ENCODE measurements at places on chromosomes 16 and 17.

DNA sequence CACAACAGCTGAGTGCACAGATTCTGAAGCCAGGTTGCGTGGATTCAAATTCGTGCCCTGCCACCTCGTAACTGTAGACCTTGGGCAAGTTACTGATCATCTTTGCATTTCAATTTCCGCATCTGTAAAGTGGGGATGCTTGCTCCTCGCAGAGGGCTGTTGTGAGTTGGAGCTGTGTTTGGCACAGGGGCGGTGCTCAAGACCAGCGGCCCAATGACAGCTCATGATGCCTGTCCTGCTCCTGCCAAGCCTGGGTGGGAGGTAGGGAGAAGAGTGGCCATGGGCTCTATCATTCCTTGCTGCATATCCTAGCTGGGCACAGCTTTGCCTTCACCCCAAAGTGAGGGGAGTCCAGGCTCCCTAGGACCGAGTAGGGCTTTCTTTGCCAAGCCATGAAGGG lies 12.6 kb downstream of the NXPH3 start:
- no peak for DNase-seq

DNA sequence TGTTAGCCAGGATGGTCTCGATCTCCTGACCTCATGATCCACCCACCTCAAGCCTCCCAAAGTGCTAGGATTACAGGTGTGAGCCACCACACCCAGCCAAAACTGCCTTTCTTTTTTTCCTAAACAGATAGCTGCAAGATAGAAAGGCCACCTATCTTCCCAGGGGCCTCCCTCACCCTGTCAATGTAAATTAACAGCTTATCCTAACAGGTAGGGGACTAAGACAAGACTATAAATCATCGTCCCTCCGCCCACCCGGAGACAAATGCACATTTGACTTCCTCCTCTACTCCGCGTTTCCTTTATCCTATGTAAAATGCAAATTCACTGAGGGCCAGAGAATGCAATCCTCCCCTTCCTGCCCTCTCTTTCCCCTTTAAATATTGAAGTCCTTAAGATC lies 71.4 kb downstream of the MARF1 start:
- DNase-seq: no peak

DNA sequence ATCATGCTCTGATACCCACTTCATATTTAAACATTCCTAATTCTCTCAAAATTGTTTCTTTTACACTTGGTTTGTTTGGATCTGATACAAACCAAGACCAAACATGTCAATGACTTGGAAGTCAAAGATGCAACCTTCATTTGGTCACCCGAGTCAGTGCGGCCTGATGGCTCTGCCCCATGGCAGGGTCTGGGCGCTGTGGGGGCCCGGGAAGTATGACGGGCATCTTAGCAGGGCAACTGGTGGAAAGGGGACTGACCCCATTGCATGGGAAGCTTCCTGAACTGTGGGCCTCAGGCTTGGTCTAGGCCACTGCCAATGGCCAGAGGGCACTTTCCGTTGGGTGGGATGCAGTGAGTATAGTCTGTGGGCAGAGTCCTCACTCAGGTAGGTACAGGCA lies 178.0 kb downstream of the KATNIP start:
- no peak for DNase-seq

DNA sequence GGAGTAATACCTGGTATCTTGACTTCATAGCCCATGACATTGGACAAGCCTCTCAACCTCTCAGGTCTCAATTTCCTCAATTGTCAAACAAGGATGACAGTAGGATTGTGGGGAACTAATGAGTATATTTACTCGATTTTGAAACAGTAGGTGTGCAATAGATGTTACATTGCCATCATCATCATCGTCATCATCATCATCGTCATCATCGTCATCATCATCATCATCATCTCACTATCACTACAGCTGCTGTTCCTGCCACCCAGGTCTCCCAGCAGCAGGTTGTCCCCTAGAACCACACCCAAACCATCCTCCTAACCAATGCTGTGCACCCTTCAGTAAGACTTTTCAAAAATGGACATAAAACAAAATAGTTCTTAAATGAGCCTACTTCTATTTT lies 24.8 kb upstream of the CDRT4 start:
- DNase-seq: no peak

DNA sequence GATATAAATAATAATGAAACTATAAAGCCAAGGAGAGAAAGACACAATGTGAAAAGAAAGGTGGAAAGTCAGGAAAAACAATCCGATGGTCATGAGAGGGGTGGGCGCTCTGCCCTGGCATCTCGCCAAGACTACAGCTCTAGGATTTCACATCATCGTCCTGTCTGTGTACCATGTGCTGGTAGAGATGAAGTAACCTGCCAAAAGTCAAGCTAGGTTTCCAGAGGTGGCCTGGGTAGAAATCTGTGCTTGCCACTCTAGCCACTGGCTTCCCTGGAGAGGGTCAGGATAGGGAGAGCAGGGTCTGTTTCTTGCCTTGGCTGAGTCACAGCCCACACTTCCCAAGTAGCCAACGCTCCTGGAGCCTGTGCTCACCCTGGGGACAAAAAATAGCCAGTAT lies 31.0 kb upstream of the TRAP1 start:
- no peak for DNase-seq

- no peak for DNase-seq
These were observed 328.0 kb upstream of the XYLT1 start for GRCh38 chr16:17798716-17799115.

DNA sequence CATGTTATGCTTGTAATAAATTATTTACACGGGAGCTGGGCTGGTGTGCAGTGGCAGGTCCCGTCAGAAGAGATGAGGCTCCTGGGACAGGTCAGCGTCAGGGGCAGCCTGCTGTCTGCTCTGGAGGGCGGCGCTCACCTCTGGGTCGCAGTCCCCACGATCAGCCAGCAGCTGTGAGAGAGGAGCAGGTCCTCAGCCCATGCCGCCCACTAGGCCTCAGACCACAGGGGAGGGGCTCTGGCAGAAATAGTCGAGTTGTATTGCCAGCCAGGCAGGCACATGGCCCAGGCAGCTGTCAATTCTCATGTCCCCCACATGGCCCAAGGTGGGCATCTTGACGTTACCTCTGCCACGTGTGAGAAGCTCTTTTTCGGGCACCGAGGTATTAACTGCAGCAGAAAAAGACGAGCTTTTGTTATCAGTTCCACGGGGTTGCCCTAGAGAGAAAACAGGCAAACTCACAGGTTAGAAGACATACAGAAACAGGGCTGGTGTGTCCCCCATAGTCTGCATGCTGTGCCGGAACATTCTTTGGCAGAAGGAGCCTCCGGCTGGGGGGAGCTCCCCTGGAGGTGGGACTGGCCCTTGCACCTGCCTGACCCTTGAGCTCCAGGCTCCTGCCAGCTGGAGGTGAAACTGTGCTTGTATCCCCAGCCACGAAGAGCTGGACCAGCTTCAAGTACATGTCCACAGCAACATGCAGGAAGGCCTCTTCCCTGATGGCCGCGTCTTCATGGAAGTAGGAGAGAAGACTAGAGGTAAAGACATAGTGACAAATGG lies 17.4 kb downstream of the ZNF276 start:
- DNase-seq: no peak

DNA sequence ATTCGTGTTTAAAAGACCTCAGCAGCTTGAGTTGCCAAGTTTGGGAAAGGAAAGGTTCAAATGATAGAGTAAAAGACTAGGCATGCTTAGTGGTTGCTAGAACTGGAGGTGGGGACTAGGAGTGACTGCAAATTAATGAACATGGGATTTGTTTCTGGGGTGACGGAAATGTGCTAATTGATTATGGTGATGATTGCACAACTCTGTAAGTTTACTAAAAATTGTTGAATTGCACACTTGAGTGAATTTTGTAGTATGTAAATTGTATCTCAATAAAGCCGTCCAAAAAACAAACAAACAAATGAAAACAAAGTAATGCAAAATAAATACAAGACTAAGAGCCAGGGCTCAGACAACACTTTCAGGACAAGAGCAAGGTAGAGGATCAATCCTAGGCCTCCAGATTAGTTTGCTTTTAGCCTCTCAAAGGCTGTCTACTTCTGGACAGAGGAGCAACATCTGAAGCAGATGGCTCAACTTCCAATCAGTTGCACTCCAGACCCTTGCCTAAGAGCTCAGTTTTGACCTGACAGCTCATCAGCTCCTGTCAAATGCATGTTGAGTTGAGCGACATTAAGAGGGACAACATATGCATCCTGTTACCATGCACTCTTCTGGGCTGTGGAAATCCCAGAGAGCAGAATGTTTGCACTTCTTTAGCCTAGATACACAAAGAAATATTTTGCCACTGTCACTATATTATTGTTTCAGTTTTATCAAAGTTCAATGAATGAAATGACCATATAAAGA lies 111.2 kb upstream of the ASIC2 start:
- DNase-seq: no peak

- no peak for DNase-seq
These were observed 1.3 kb upstream of the PCGF2 start for GRCh38 chr17:38749223-38750043.

DNA sequence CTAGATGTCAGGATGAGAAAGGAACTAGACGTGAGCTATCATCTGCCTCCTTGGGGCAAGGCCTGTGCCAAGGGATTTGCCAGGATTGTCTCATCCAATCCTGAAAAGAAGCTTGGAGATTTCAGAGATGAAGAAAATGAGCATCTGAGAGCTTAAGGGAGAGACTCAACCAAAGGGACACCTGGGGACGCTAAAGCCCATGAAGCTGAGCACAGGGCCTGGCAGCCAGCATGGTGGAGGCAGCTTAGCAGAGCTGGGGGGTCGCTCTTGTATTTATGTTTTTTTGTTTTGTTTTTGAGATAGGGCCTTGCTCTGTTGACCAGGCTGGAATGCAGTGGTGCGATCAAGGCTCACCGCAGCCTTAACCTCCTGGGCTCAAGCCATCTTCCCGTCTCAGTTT lies 18.4 kb upstream of the GLIS2 start:
- DNase-seq: no peak

Data from iPS DF 6.9 (cell line).